ENCODE measurements at places on chromosomes 11 and 22. TPM values are rescaled to one million over a fixed set of nuclear protein-coding genes. Genes with fewer than 3 reads are reported as not detected.

MRGPRF gene
- total RNA-seq, result 43.1 TPM

RTCB gene
- total RNA-seq, result 88.2 TPM

VPS11 gene
- total RNA-seq, result 26.5 TPM

ST14 gene
- 0.17 TPM for total RNA-seq

GUCY1A2 gene
- 0.15 TPM for total RNA-seq

Data from bronchus fibroblast of lung (primary cell).